ENCODE measurements at places on chromosomes 7 and 10. TPM values are rescaled to one million over a fixed set of nuclear protein-coding genes. Genes with fewer than 3 reads are reported as not detected.

GRCh38 chr10:80739963-80740715 lies 202.4 kb downstream of the SH2D4B start:
- no peak overlapping the region for H3K27ac ChIP-seq
- no peak overlapping the region for H3K4me3 ChIP-seq
- H3K4me1 ChIP-seq = no peaks in the 10 kb centered on the region
- no peak for ATAC-seq

GSAP gene
- 13.3 TPM for total RNA-seq

DNA sequence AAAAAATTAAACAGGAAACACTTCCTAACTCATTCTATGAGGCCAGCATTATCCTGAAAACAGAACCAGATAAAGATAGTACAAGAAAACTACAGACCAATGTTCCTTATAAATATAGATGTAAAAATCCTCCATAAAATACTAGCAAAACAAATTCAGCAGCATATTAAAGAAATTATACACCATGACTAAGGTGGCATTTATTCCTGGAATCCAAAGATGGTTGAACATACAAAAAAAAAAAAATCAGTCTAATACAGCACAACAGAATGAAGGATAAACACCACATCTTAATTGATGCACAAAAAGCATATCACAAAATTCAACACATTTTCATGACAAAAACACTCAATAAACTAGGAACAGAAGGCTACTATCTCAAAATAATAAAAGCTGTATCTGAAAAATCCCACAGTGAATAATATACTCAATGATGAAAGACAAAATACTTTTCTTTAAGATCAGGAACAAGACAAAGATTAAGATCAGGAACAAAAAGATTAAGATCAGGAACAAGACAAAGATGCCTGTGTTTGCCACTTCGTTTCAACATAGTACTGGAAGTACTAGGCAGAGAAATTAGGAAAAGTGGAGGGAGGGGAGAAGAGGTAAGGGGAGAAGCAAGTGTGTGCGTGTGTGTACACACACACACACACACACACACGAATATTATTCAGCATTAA lies 95.6 kb downstream of the SNX13 start:
- H3K36me3 ChIP-seq = peaks cover 58% of the 10 kb centered on the region
- no peak overlapping the region for H3K4me3 ChIP-seq
- H3K4me1 ChIP-seq = no peaks in the 10 kb centered on the region
- no peak for ATAC-seq
- H3K27ac ChIP-seq = no peak overlapping the region

ACTL6B gene
- not detected for total RNA-seq

DNA sequence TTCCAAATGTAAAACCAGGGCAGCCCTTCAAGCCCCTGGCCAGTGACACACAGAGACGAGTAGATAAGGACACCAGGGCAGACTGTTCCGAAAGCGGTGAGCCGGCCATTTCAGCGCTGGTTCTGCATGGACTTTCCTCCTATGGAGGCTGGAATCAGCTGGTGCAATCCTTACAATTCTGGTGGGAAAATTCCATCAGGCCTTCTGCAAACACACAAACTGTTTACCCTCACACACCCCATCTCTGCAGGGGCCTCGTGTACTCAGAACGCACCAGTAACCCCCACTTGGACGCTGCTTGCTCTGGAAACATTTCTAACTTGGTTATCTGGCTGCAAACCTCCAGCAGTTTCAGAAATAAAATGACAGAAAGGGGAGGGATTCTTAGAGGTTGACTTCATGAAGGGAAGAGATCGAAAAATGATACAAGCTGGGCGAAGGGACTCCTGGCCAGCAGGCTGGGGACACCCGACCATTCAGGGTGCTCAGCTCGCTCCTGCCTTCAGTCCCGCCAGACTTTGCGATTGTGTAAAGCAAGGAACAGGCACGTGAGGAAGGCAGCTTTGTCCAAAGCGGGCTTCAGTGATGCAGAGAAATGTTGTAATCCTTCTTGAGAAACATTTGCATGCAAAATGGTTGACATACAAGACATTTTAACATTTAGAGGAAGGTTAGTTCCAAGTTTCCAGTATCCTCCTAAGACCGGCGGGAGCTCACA lies 19.7 kb upstream of the SHH start:
- H3K36me3 ChIP-seq = no peaks in the 10 kb centered on the region
- H3K4me3 ChIP-seq = no peak overlapping the region
- H3K4me1 ChIP-seq = no peaks in the 10 kb centered on the region
